ENCODE measurements at places on chromosomes 6 and 20.

- DNase-seq: peak; percentile 92
Observed at GRCh38 chr6:20534295-20535262, at the start of gene CDKAL1. TSS of gene CDKAL1 (plus strand) at chr6:20534457. CDS start at chr6:20546351, 11,894 bp downstream.

DNA sequence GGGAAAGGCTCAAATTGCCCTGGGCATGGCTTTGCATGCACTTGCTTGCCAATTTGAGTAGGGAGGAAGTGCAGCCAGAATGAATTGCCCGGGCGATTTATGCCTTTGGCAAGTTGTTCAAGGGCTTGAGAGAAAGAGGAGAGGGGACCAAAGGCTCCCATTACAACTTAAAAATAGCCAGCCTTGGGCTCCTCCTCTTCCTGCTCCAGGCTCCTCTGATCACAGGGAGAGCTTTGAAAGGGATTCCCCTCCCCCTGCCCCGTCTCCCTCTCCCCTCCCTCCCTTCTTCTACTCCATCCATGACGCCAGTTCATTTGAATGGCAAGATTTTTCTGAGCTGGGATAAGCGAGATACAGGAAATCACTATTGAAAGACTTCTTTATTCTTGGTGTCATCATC is 304.9 kb upstream of the JAG1 start:
- DNase-seq: no peak

DNA sequence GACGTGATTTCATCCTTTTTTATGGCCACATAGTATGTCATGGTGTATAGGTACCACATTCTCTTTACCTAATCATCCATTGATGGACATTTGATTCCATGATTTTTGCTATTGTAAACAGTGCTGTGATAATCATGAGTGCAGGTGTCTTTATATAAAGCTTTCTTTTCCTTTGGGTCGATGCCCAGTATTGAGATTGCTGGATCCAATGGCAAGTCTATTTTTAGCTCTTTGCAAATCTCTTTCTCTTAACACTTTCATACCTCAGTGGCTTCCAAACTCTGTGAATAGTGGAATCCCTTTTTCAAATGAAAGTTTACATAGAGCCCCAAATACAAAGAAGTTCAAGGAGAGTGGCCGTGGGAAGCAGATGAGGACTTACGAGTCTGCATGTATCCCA is 105.8 kb upstream of the SPTLC3 start:
- DNase-seq: no peak

DNA sequence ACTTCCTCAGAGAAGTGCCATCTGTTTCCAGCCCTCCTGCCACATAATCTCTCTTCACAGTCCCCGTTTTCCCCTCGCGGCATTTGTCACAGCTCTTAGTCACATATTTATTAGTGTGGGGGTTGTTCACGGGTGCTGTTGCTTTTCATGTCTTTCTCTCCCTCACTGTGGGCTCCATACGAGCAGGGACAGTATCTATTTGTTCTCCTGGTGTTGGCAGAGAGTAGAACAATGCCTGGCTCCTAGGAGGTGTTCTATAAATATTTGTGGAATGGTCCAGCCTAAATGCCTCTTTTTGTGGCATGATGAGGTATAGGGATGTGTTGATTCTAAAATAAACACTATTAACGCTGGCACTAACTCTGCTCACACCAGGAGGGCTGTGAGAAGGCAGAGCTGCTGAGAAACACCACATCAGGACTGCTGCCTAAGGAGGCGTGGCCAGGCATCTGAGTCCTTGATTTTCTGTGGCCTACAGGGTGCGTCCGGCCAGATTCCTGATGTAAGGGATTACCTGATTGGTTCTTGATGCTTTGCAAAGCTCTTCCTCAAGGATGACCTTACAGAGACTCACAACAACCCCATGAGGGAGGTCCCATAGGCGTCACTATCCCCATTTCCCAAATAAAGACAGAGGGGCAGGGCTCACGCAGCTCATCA is 219.8 kb upstream of the ARID1B start:
- no peak for DNase-seq

DNA sequence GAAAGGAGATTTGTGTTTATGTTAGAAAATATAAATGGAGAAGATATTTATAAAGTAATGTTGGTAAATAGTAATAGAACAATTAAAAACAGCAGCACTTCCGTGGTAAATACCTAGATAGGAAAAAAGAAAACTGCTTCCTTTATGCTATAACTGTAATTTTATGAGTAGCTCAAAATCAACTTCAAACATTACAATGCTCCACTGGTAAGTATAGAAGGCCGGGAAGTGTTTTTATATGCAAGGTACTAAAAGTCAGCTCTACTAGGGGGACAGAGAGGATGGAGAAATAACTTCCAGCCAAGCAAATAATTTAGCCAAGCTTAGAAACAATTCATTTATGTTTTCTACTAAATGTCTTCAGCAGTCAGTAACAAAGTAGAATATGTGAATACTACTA is 56.7 kb downstream of the ARHGAP18 start:
- no peak for DNase-seq

DNA sequence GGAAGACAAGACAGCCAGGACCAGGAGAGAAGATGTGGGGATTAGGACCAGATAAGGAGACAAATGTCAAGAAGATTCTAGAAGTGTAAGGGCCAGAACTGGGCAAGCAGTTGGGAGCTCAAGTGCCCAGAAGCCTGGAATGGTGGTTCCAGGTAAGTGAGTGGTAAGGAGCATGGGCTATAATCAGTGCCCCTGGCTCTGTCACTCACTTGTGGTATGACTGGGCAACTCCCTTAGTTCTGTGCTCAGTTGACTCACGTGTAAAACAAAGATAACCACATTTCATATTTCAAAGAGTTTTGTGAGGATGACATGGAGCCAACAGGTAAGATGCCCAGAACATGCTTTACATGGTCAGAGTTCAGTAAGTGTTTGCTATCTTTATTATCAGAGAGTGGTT is 11.2 kb downstream of the CCDC167 start:
- no peak for DNase-seq

All from DND-41 (cell line).